ENCODE measurements at places on chromosomes 4 and X. TPM values are rescaled to one million over a fixed set of nuclear protein-coding genes. Genes with fewer than 3 reads are reported as not detected.

Gene RBPJ
- 41.7 TPM for total RNA-seq

Gene ASB9
- 3.6 TPM for total RNA-seq

Gene SUPT20HL1
- total RNA-seq: not detected

GRCh38 chr4:173018446-173018845 is 150.2 kb upstream of the GALNT7 start:
- DNase-seq: no peak

GRCh38 chr4:157014621-157015591 is 43.3 kb upstream of the PDGFC start:
- DNase-seq: no peak

- peak; percentile 50 for DNase-seq
Observed at GRCh38 chr4:2843941-2844584, 419 bp downstream of the ADD1 start.

GRCh38 chrX:96837808-96838207 is 45.9 kb upstream of the RPA4 start:
- no peak for DNase-seq

DNA sequence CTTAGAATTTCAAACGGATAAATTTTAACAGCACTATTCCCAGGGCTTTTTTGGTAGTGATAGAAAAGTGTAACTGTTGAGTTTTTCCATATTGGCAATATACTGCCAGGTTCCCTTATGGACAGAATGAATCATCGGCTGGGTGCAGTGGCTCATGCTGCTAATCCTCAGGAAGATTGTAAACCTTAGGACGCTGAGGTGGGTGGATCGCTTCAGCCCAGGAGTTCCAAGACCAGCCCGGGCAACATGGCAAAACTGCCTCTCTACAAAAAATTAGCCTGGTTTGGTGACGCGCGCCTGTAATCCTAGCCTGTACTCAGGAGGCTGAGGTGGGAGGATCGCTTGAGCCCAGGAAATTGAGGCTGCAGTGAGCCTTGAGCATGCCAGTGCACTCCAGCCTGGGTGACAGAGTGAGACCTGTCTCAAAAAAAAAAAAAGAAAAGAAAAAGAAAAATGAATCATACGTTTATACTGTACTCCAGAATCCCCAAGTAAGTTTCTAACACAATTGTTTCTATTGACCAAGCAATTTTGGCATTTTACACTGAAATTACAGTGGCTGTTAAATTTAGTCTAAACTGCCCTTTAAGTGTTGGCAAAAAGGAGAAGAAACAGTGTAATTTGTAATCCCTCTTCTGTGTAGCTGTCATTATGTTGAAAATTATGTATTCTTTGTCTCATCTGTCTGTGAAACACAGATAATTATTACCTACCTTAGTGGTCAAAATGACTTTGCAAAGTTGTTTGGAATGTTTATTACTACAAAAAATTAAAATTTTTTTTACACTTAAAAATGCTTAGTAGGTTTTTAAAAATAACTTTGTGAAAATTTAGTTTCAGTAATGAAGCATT is 1.8 kb downstream of the SLC30A9 start:
- no peak for DNase-seq

- DNase-seq: no peak
Observed at GRCh38 chr4:5029447-5029846, 10.2 kb upstream of the CYTL1 start.

All from colonic mucosa (tissue), 4 donors.